ENCODE measurements at places on chromosomes 7 and 10.

DNA sequence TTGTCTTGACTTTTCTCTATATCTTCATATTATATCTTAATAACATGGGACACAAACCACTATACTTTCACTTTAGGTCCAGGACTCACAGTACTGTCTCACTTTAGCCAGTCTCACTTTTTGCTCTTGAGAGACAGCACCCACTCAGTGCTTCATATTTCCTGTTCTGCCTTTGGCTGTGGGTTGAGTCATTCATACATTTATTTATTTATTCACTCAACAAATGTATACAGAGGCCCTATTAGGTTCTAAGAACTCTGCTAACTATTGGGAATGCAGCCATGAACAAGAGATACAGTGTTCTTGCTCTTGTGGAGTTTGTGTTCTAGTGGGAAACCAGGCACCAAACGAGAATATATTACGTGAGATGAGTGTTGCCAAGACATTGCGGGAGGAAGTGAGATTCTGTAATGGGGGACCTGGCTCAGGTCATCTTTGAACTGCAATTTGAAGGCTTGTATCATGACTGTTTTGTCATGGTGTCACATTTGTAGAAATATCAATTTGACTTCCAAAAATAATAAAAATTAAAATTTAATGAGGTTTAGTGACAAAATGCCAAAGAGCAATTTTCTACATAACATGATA lies 190.1 kb downstream of the SDHAF3 start:
- DNase-seq, result no peak

GRCh38 chr7:21947056-21947455 lies 1.4 kb upstream of the CDCA7L start:
- no peak for DNase-seq

DNA sequence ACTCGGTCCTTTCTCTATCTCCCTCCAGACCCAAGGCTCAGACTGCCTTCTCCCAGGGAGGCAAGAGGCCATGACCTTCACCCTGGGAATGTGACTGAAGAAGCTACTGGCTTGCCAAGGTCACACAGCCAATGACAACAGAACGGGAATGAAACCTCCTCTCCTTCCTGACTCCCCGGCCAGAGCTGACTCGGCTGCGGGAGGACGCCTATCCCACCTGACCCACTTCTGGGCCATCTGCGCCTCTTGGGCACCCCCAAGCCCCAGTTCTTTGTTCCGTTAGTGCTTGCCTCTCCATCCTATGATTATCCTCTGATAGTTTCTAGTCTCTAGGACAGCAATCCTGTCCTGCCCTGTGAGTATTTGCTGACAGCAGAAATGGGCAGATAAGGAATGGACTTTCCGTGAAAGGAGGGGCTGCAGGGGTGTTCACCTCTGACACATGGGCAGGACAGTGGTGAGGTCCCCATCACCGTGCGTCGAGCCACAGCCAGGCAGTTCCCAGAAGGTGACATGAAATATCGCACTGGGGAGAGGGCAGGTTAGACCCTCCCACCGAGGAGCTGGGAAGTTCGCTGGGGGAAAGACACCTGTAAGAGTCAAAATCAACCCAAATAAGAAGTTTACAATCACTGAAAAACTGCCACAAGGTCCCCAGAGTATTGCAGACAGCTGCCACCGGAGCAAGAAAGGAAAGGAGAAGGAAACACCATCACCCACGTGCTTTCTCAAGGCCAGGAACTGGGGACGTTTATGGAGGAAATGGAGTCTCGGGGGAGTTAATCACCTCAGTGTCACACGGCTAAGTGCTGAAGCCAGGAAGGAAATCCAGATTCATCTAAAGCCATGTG lies 63.0 kb downstream of the INSIG1 start:
- no peak for DNase-seq

GRCh38 chr7:7793249-7793648 lies 74.8 kb upstream of the RPA3 start:
- DNase-seq, result no peak

GRCh38 chr10:29127037-29127700 lies 161.7 kb upstream of the LYZL1 start:
- no peak for DNase-seq

GRCh38 chr7:85509476-85509875 lies 322.6 kb upstream of the SEMA3D start:
- DNase-seq, result no peak

DNA sequence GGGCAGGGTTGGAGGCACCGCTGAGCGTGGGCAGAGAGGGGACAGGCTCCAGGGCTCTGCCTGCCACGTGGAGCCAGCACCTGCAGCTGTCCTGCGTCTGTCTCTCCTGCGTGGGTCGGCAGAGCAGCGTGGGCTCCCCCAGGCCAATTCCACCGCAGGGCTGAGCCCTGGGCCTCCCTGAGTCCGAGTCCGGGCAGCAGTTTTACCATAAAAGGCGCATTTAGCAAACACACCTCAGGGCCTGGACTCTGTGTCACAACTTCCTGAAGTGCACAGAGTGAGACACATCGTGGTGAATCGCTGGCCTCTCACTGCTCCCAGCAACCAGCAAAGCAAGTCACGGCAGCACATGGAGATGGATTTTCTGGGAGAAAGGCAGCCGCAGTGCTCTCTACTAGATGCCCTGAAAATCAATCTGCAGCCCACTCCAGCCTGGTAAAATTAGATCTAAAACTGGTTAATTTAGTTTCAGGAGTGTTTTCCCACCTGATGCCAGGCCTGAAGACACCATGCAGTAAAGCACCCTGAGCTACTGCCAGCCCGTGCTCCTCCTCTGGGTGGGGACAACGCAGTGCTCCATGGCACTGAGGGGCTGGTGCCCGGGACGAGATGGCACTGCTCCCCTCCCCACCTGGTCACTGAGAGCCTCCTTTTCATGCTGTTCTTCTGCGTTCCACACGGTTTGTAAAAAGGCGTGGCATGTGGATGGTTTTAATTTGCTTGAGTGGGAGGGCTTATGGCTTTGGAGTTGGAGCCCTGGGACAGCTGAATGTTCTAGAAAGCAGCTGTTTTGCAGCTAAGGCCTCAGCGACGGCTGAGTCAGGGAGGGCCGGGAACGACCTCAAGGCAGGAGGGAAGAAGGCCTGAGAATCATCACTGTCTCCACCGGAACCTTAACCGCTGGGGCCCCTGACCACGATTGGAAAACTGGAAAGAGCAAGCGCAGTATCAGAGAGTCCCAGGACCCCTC lies 336.9 kb downstream of the ADARB2 start:
- DNase-seq, result no peak

DNA sequence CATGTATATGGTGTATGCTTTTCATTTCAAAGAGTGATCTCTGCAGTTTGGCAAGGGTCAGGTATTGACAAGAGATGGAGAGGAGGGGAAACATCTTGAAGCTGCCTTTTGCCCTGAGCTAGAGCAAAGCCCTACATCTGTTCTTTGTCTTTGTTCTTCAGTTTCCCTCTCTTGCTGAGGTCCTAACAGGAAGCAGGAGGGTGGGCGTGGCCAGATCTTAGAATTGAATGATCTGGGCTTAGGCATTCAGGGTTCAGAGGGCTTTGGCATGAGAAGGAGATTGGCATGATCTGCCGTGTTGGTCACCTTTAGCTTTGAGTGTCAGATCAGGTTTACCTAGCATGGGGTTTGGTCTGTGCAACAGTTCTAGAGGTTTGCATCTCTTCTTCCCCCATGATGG lies 41.3 kb downstream of the LRMDA start:
- DNase-seq, result no peak

DNA sequence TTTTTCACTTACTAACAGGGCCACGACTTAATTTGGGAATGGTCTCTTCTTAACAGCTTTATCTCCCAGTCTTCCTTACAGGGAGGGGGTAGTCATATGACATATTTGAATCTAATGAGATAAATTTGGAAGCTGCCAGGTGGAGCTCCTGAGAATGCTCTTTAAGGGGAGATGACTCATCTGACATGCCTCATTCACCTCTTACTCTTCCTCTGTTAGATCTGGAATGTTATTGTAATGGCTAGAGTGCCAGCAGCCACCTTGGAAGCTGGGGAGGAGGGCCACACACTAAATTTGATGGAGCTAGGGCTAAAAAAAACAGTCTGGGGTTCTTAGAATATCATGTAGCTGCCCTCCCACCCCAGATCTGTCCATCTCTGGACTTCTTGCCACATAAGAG lies 22.7 kb downstream of the HECW1 start:
- no peak for DNase-seq

DNA sequence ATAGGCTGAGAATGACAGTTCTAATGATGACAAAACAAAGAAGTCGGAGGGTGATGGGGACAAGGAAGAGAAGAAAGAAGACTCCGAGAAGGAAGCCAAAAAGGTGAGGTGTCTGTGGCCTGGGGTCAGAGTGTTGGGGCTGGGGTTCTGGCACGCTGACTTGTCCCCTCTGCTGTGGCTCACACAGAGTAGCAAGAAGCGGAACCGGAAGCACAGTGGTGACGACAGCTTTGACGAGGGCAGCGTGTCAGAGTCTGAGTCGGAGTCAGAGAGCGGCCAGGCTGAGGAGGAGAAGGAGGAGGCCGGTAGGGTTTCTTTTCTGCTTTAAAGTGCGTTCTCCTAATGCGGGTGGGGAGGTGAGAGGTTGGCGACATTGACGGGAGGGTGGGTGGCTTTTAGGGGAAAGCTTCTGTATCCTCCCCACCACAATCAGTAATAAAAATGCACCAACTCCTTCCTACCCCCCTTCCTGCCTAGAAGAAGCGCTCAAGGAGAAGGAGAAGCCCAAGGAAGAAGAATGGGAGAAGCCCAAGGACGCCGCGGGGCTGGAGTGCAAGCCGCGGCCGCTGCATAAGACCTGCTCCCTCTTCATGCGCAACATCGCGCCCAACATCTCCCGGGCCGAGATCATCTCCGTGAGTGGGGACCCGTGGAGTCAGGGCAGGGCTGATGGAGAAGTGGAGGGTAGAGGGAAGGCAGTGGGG lies 4.6 kb downstream of the UFSP1 start:
- peak; percentile 37 for DNase-seq

- no peak for DNase-seq
Measured at GRCh38 chr10:774661-775244, 85.3 kb upstream of the DIP2C start.

- no peak for DNase-seq
Measured at GRCh38 chr7:111561654-111561903, 713 bp downstream of the IMMP2L start.

DNA sequence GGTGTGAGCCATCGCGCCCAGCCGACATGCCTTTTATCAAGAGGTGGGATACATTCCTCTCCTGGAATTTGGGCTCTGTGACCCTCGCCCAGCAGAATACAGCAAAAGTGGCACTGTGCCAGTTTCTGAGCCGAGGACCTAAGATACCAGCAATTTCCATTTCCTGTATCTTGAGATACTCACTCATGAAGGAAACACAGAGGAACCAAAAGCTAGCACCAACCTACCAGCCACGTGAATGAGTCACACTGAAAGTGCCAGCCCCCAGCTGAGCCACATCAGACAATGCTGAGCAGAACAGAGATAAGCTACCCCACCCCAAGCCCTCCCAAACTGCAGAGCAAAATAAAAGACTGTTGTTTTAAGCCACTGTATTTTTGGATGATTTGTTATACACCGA lies 56.3 kb downstream of the CACUL1 start:
- DNase-seq, result no peak
